Activated CD4-positive, alpha-beta T cell treated with anti-CD3 and anti-CD28 coated beads, Interleukin-2, amount 10 ng/mL, durations not matched to agents 7 days and 5 days (primary cell): ENCODE measurements at places on chromosomes 7 and 10.

DNA sequence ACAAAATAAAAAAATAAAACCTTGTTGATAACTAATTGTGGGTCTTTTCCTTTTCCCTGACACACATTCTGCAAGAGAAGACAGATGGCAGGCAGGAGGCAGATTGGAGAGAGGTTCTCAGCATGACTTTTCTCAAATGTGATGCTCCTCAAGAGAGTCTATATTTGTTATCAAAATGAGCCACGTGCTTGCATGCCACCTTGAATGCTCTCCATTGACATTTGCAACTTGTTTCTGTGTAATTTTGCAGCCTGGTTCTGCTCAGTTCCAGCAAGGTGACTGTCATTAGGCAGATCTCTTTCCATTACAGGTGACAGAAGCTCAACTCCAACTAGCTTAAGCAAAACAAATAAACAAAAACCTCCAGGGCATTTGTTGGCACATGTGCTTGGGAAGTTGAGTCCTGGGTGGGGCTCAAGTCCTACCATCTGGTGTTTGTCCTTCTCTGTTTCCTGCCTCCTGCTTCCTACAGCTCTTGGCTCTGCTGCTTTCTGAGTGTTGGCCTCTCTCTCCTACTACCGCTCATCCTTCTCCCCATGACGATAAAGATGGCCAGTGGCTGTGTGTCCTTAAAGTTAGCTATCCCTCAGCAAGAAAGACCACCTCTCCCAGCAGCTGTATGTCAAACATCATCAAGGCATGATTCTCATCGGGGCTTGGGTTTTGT lies 56.7 kb downstream of the GRK5 start:
- DNase-seq, result no peak

DNA sequence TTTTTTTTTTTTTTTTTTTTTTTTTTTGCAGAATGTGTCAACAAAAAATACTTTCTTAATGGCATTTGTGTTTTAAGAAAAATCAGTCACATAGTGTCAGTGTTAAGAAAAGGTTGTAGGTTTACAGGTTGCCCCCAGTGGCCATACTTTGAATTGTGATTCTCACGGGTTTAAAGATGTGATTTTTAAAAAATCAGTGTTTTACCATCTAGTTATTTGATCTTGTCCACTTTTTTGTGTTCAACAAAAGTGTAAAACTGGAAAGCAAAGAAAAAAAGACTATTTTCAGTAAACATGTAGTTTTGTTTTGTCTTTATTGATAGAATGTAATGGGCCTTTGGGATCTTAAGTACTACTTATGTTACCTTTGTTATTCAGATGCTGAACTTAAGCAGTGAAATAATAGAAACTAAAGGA lies 25.7 kb downstream of the SUV39H2 start:
- DNase-seq, result peak; percentile 49

- DNase-seq, result no peak
These were observed 208.1 kb upstream of the TCF7L2 start for GRCh38 chr10:112741830-112742402.

DNA sequence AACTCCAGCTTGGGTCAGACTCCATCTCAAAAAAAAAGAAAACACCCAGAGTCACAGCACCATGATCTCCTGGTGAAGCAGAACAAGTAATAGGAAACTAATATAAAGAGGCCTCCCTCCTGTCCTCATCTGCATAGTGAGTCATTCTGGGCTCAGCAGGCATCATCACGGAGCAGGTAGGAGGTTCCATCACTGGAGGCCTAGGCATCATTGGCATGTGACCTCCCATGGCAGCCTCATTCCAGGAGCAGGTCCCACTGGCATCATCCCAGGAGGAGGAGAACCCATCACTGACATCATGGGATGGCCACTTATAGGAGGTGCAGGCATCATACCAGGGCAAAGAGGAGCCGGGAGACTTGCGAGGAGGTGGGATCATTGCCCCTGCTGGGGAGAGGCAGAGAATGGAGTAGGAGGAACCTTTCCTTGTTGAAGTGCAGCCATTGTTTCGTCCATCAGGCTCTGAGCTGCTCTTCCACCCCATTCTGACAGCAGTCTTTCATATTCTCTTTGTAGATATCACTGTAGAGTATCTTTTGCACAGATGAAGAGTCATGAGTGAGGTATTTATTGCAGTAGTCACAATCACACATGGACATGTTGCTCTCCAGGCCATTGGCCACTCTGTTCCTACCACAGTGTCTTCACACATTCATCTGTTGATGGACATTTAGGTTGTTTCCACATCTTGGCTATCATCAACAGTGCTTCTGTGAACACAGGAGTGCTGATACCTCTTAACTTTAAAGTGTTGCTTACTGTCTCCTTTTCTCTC lies 73.8 kb downstream of the OSBPL3 start:
- DNase-seq, result no peak

DNA sequence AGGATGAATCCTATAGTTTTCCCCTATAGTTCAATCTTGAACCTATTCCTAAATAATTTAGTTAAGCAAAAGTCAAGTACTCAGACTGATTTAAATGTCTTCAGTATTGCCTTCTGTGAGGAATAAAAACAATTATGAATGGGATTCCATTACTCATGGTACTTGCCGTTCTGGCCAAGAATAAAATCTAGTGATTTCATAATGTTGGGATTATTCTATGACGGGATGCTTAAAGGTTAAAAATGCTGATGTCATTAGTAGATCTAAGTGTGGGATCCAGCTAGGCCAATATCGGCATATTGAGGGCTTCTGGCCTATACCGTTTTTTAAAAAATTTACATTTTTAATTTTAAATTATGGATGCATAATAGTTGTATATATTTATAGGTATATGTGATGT lies 5.3 kb downstream of the BPGM start:
- no peak for DNase-seq

GRCh38 chr7:131131746-131132431 lies 195.8 kb upstream of the MKLN1 start:
- no peak for DNase-seq

DNA sequence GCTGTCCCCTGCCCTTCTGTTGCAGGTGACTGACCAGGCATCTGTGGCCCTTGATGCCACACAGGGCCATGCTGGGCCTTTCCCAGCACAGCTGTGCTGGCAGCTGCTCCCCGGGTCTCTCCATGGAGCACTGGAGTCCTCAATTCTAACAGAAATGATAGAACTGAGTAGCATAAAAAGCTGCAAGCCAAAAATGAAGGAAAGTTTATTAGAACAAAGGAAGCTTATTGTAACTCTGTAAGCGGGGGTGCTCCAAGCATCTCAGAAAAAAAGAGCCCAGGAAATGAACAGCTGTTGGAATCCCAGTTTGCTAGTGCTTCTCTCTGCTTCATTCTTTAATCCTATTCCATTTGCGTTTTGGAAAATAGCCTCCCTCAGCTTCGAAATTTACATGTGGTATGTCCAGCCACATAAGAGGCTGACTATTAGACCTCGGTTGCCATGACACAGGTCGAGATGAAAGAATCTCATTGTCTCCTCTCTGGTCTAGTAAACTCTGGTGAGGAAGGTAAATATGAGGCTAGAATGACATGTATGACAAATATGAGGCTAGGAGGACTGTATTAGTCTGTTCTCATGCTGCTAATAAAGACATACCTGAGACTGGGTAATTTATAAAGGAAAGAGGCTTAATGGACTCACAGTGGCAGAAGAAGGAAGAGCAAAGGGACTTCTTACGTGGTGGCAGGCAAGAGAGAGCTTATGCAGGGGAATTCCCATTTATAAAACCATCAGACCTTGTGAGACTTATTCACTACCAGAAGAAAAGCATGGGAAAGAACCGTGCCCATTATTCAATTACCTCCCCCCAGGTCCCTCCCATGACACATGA lies 23.7 kb downstream of the EPDR1 start:
- DNase-seq, result no peak

DNA sequence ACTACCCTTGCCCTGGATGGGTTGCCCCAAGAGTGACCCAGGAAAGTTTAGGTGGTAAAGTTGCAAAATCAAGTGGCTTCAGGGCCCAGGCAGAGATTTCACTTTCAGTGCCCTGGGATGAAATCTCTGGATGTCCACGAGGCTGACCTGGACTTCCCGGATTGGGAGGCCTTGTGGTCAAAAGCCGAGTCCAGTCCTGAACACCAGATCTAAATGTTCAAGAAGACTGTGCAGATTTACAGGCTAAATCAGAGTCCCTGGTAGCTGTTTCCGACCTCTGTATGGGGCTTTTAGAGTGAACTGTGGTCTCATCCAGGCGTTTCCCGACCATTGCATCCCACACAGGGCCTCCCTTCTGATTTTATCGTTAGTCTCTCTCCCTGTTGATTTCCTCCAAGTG lies 95.3 kb downstream of the WDR11 start:
- DNase-seq, result no peak

GRCh38 chr10:71984809-71985388 lies 20.7 kb downstream of the CHST3 start:
- no peak for DNase-seq
